HS-27A (cell line): ENCODE measurements at places on chromosomes 1 and 21.

DNA sequence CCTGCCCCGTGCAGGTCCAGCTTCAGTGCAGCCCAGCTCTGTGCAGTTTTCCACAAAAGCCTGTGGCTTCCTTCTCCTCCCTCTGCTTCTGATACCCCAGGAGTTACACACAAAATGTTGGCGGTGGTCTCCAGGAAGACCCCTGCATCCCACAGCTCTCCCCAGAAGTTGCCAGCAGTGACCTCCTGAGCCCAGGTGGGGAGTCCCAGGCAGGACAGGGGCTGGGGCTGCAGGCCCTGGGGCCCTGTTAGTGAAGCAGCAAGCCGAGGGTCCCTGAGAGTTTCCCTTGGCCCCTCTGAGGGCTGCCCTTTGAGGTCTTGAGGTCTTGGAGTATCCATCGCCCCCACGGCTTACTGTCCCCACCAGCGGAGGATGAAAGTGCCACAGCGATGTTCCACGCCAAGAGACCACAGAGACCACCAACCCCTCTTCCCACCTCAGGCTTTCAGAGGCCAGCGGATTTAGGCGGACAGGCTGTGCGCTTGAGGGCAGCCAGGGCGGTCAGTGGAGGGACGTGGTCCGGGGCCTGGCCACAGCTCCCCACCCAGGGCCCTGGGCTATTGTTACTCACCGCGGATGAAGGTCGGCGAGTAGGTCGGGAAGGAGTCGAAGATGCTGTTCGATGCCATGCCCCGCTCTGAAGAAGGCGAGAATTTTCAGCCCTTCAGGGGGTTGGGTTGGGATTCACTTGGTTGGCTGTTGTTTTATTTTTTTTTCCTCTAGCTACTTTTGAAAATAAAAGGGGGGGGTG is 34.0 kb upstream of the RUNX3 start:
- DNase-seq = no peak

GRCh38 chr1:223727541-223727940 is 15.2 kb downstream of the CAPN2 start:
- DNase-seq = no peak

- no peak for DNase-seq
These were observed 11.2 kb downstream of the SFT2D2 start for GRCh38 chr1:168236836-168237611.

GRCh38 chr1:219897914-219898313 is 30.4 kb downstream of the SLC30A10 start:
- DNase-seq = no peak

DNA sequence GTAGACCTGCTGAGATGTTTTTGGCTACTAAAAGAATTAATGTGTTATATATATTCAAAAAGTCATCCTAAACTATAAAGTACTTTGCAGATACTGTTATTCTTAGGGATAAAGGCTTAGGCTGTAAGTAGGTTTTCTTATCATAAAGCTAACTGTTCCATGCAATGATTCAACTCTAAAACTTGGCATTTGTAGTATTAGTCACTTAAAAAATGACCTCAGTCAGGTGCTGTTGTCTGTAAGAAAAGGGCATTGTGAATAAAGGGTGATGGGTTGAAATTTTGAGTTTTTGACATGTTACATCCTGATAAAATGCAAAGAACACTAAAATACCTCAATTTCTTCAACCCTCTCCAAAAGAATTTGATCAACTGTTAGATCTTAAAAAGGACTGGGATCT is 32.9 kb downstream of the ADCY10 start:
- DNase-seq = no peak

DNA sequence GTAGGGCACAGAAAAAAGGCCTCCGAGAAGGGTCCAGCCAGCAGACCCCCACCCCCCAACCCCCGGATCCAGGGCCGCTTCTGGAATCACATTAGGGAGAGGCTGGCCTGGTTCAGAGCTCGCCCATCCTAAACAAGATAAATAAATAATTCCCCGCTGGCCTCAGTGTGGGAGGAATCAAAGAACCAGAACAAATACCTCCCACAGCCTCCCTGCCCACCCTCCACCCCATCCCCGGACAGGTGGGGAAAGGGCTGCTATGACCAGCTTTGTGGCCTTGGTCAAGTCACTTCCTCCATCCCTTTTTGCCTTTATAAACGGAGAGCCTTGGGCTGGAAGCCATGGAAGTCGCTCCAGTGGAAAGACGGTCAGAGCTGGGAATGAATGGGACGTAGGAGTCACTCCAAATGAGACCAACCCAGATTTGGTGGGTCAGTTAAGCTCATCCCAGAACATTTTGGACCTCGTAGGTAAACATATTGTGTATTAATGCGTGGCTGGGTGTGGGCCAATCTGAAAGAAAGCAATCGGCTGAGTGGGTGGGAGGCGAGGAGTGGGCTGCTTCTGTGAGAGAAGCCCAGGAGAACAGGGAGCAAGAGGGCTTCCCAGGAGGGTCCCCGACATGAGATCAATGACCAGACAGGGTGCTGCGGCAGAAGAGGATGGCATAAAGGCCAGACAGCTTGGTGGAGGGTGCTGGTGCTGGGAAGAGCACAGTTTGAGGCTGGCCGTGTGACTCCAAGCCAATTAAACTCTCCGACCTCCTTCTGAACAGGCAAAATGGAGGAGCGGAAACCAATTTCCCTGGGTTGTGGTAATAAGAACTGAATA is 63.3 kb downstream of the MEF2D start:
- DNase-seq = no peak

DNA sequence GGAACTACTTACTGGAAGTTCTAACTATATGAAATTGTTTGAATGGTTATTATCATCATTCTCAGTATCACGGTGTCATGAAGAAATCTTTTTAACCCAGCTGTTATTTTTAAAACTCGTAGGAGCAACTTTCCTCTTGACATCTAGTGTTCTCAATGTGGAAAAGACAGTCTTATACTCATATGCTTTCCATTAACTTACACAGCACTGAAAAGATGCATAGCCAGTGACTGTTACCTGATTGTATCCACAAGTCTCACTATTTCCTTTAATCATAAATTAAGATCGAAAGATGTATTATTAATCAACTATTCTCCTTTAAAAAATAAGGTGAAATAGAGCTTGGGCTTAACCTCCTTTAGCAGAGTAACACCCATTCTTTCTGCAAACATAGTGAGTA is 59.7 kb upstream of the TNFSF4 start:
- no peak for DNase-seq

DNA sequence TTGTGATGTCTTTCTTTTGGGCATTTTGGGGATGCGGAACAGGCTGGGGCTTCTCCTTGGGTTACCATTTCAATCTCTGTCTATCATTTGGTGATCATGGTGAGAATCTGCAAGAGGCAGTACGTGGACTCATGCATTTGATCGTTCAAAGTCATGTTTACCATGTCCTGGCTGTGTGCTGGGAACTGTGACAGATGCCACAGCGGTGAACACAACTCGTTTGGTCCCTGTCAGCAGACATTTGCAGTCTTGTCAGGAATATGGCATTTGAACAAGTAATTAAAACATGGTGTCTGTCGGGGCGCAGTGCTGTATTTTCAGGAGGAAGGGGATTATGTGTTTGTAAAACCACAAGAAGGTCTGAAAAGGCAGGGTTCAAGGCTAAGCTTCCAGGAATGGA is 103.3 kb upstream of the IGSF21 start:
- DNase-seq = no peak

GRCh38 chr1:201713086-201713810 is 115.7 kb upstream of the IPO9 start:
- DNase-seq = peak; percentile 91

DNA sequence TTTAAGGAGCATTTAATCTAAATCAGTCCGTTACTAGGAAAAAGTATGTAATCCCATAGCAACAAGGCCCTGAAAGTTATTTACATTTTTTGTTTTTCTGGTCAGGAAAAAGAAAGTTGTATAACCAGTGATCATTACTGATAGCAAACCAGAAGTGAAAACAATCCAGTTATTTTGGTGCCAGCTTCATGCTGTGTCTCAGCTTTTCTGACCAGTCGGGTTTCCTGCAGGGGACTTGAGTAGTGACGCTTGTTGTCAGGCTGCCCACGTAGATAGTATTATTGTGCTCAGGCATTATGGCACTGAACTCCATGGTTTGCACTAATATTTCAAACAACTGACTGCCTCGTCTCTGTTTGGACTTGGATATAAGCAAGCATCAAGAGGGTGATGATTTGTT is 55.2 kb downstream of the SASS6 start:
- DNase-seq = no peak

DNA sequence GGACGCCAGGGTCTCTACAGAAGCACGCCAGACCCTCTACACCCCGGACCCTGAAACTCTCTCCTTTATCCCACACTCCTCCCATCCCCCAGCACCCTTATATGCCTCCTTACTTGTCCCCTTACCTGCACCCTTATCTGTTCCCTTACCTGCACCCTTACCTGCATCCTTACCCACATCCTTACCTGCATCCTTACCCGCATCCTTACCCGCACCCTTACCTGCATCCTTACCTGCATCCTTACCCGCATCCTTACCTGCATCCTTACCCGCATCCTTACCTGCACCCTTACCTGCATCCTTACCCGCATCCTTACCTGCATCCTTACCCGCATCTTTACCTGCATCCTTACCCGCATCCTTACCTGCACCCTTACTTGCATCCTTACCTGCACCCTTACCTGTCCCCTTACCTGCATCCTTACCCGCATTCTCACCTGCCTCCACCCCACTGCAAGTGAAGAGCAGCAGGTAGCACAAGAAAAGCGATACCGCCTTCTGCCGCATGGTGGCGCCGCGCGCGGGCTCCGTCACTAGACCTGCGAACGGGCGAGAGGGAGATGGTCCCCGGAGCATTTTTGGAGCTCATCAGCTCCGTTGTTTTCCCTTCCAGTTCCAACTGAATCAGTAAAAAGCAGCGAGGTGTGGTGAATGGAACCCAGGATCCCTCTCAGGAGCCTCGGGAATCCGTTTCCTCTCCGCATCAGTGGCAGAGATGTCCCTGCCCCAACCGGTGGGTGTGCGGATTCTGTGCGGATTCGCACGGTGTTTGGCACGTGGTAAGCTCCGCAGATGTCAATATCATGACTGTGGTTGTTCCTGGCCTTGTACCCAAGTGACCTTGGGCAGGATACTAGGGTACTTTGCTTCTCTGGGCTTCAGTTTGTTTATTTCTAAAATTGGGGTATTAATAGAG is 2.9 kb downstream of the IFI6 start:
- DNase-seq = no peak

DNA sequence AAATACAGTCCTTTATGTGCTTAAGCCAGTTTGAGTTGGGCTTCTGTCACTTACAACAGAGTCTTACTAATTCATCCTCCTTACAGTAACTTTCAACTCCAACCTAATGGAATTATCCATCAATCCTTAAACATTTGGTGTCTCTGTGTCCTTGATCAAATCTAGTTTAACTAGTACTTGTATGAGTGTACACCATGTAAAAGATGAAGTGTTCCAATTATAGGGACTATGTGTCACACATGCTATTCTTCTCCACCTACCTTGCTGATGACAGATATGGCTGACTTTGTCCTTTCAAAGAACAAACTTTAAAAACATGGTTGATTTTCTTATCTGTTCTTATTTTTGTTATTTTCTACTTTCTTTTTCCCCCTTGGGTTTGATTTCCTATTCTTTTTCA is 60.4 kb upstream of the NBPF3 start:
- no peak for DNase-seq

DNA sequence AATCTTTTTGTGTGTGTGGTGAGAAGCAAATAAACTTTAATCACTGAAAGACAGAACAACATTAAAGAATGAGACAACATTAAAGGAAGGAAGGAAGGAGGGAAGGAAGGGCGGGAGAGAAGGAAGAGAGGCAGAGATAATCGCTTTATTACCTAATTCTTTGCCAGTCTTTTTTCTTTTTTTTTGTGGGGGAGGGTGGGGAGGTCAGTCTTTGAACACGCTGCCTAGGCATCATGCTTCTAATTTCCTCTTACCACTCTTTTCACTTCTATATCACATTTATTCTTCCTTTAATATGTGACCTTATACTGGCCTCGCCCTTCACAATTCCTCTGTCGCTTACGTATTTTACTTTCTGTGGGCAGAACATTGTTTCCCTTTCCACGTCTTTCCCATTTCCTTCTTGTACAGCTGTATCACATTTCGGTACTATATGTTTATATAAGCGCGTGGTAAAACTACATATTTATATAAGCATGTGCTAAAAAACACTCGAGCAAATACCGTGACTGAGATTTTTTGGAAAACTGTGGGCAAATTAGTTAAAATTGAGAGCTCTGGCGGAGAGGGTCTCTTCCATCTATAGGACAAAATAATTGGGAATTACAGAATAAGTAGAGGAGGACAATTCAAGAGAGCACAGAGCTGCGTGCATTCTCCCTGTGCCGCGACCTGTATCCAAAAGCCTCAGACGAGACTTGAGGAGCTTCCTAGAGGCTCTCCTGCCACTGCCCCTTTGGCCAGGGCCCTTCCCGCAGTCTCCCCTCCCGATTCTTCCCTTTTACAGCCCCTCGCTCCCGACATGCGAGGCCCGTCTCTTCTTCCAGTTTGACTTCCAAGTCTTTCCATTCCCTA is 823 bp upstream of the PRKAA2 start:
- no peak for DNase-seq

DNA sequence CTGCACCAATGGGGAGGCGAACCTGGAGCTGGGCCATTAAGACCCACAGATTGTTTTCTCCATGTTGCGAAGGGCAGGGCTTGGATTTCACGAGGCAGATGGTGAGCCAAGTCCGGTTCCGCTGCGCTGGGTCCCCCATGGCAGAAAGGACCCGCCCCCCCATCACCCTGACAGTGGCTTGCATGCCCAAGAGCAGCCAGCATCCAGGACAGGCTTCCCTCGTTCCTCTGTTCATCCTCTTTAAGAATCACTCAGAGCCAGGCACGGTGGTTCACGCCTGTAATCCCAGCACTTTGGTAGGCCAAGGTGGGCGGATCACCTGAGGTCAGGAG is 15.8 kb upstream of the NPHP4 start:
- DNase-seq = no peak

- DNase-seq = no peak
These were observed 49.8 kb downstream of the KIRREL1 start for GRCh38 chr1:158043232-158043631.

DNA sequence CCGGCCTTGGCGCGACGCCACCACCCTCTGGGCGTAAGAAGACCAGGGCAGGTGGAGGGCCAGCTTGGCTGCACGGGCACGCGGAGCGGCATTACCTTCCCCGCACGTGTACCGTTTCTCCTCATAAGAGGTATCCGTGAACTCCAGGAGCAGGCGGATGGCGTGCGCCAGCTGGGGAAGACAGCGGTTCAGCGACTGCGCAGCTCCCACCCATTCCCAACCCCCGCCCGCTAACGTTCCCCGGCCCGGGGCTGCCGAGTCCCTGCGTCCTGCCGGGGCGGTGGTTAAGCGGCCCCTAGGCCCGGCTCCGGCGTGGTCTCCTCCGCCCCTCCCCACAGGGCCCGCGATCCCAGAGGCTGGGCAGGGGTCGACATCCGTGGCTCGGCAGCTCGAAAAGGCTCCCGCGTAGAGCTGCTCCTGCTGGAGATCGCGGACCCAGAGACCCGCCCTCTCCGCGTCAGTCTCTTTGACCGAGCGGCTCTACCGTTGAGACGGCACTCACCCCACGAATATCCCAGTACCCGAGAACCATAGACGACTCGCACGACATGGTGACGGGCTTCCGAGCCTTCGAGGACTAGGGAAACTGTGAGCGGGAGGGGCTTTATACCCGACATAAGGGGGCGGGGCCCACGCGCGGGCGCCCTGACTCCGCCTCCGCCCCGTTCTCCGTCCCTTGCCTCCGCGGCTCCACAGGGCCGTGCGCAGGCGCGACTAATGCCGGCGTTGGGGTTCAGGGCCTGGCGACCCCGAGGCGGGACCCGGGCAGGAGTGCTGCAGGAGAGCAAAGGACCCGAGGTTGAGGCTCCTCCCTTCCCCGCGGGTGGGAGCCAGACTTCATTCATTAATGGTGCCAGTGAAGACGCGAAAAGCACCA is 862 bp downstream of the GSTM3 start:
- peak; percentile 55 for DNase-seq

- no peak for DNase-seq
These were observed 5.9 kb upstream of the CAMK2N1 start for GRCh38 chr1:20491866-20492265.
